Left ventricle myocardium superior (tissue), 1 donor: ENCODE measurements at places on chromosomes 6 and 20. TPM values are rescaled to one million over a fixed set of nuclear protein-coding genes. Genes with fewer than 3 reads are reported as not detected.

- no peak for DNase-seq
These were observed 9.2 kb downstream of the CST3 start for GRCh38 chr20:23628402-23629016.

DNA sequence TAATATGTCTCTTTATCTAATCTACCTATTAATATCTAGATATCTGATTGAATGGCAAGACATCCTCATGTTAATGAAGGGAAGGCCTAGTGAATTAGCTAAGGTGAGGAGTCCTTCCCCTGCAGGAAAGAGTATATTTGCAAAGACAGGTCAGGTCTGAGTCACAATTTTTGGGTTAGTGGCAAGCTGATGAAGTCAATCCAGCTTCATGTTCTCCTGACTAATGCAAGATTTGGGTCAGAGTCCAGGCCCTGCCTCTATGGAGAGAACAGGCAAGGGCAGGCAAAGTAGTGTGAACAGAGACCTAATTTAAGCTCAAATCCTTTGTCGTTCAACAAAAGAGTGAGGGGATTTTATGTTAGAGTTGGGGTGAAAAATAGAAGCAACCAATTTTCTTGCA is 496.7 kb downstream of the BMP2 start:
- DNase-seq: no peak

- DNase-seq: no peak
These were observed 482.5 kb downstream of the C6orf118 start for GRCh38 chr6:164826831-164827468.

DNA sequence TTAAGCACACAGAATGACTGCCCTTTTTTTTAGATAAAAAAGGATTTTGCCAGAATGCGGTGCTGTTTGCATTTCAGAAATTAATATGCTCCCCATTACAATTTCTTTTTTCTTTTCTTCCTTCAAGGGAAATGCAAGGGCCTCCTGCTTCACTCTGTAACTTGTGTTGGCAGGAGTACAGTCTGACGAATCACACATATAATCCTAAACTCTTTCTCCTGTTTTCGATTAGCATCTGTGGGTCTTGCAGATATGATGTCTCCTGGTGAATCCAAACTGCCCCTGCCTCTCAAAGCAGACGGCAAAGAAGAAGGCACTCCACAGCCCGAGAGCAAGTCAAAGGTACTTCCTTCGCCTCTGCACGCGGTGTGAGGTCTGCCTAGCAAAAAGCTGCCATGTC is 149.5 kb downstream of the TMEM242 start:
- DNase-seq: no peak

DNA sequence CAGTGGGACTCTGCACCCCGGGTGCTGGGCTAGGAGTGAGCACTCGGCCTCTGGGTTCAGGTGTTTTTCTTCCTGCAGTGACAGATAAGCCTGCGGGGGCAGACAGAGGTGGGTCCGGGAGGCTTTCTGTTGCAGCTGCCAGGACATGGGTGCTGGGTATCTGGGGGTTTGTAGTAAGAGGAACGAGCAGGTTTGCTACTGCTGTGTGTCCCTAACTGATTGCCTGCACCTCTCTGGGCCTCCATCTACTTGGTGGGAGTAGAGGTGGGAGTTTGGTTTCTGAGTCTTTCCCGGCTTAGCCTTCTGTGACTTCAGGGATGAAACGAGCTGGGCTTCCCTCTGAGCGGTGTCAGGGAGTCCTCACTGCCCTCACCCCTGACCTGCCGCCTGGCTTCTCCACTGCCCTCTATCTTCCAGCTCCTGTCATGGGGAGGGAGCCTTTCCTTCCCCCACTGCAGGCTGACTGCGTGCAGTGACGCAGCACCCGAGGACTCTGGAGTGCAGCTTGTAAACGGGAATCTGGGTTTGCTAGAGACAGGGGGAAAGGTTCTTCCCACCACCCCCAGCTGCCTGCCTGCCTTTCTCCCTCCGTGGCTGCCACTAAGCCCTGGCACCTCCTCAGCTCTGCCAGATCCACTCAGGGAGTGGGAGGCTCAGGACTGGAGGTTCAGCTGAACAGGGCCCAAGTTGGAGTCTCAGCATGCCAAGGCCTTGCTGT is 6.7 kb downstream of the DLGAP4 start:
- no peak for DNase-seq

MUC22 gene
- total RNA-seq: 0.22 TPM

TMEM170B gene
- 5.4 TPM for total RNA-seq

OR2B6 gene
- not detected for total RNA-seq

CD40 gene
- total RNA-seq: 6.7 TPM
